ENCODE measurements at places on chromosomes 4 and X.

GRCh38 chr4:141121101-141121500, 12.2 kb downstream of the RNF150 start:
- DNase-seq, result no peak

GRCh38 chr4:165378745-165379677, at the start of gene CPE:
Gene CPE, plus strand, starts transcription at chr4:165379008. Its CDS starts 214 bp downstream, at chr4:165379222.
- peak; percentile 69 for DNase-seq

GRCh38 chr4:121455285-121455684, 74.5 kb upstream of the QRFPR start:
- no peak for DNase-seq

DNA sequence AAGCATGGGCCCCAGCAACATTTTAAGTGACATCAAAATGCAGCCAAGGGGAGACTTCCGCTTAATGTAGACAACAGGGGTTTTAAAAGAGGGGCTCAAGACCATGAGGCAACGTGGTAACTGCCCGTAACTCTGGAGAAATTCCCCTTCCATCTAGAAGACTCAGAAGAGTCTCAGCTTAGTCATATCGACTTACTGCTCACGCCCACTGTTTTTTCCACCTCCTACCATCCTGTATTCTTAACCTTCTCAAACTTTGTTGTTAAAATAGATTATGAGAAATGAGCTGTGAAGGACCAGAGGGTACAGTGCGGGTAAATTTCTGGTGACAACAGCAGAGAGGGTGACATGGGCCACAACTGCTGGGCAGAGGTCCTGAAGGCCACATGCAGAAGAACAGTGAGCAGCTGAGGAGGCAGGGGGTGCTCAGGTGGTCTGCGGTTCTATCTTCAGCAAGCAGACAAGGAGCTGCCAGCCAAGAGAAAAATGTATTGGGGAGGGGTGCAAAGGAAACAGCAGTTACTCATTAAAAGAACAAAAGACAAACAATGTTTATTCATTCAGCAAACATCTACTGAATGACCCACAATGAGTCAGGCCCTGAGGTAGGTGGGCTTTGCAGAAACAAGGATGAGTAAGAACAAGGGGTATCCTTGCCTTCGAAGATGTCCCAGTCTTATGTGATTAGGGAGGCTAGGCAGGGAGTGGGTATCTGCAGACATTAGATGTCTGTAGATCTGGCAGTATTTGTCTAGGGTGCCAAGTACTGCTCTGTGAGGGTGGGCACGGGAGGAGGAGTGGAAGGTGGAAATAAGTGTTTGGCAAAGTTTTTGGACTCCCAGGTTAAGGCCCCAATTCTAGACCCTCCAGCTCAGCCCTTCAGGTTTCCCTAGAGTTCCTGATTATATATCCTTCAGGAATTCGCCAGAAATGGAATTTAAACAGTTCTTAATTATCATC, 175.3 kb downstream of the TSPAN5 start:
- no peak for DNase-seq

- DNase-seq, result no peak
Measured at GRCh38 chr4:7171191-7171900, 21.0 kb upstream of the SORCS2 start.

- no peak for DNase-seq
Measured at GRCh38 chr4:7647600-7648543, 213.1 kb upstream of the PSAPL1 start.

DNA sequence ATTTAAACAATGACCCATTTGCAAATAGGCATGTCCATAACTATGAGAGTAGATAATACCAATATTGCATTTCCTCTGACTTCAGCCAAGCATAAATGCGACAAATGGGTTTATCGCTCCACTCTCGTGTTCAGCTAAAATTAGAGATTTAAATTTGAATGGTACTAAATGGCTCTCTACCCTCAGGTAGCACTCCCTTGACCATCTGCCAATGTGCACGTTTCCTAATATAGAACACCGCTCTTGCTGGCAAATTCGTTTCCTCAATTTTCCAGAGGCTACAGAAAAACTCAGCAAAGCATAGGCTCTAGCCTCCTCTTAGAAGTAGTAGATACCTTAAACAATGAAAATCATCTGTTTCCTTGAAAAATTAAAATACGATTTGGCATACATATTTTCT, 251.6 kb downstream of the ADGRA3 start:
- DNase-seq, result no peak

DNA sequence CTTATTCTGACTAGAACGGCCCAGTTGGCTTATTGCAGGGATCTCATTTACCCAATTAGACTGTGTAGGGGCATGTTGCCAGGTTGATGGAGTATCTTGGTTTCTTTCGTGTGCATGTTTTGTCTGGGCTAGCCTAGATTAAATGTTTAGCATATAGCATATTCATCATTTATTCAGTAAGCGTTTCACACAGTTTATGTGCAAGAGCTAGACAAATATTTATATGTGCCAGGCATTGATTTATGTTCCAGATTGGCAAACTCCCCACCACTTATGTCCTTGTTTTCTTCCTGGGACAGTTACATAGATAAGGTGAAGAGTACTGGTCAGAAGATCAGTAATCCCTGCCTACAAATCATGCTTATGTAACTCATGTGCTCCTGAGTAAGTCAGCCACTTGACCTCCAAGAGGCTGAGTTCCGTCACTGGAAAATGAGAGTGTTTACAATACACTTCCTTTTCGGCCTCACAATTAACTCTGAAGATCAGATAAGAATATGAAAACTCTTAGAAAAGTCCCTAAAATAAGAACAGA, 57.2 kb downstream of the RUFY3 start:
- DNase-seq, result no peak

DNA sequence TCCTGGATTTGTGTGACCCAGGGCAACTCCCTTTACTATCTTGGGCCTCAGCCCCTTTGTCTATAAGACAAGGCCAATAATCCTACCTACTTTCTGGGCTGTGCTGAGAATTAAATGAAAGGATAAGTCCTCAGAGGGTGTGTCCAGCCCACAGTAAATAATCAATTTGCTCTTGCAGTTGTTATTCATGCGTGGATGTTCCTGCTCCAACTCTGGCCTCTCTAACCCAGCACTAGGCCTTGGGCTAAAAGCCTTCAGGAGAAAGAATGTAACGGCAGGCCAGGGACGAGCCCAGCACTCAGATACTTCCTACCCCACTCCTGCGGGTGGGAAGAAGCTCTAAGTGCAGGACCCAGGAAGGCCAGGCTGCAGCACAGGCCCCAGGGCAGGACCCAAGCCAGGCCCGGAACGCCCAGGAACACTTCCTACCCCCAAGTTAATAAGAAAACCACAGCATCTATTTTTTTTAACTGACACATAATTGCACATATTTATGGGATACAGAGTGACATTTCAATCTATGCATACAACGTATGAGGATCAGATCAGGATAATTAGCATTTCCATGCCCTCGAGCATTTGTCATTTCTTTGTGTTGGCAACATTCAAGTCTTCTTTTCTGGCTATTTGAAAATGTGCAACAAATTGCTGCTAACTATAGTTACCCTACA, 179.6 kb upstream of the RBPJ start:
- DNase-seq, result no peak

DNA sequence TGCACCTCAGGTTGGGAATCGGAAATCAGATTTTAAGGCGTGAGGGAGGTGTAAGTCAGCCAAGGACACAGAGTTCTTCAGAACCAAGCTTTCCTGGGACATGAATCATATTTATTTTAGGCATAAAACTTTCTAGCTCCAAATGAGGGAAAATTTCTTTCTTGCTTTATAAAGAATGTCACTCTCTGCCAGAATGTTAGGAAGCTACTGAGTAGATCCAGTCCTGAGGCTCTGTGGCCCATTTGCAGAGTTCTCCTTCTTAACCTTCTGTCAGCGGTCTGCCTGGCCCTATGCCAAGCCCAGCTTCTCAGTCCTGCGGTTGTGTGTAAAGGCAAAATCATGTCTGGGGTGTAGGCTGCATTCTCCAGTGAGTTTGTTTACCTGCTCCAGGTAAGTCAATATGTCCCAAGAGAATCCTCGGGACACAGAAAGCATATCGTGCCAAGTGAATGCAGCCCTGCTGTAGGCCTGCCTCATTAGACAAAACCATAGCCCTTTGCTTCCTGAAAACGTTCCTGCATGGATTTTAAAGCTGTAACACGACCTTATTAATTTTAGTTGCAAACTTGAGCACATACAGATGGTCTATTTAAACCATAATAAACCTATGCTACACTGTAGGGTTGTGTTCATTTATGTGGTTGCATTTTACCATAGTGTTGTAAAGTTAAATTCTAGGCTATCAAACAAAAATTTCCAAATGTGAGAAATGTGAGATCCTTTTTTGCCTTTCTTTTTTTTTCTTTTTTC, 29.2 kb upstream of the CCNI start:
- DNase-seq, result no peak

DNA sequence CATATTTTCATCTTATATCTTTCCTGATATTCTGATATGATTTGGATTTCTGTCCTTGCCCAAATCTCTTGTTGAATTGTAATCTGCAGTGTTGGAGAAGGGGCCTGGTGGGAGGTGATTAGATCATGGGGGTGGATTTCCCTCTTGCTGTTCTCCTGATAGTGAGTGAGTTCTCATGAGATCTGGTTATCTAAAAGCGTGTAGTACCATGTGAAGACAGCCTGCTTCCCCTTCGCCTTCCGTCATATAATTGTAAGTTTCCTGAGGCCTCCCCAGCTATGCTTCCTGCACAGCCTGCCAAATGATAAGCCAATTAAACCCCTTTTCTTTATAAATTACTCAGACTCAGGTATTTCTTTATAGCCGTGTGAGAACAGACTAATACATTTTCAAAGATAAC, 77.2 kb downstream of the ANKRD50 start:
- no peak for DNase-seq

- no peak for DNase-seq
Measured at GRCh38 chr4:94411296-94411695, 40.4 kb upstream of the PDLIM5 start.

DNA sequence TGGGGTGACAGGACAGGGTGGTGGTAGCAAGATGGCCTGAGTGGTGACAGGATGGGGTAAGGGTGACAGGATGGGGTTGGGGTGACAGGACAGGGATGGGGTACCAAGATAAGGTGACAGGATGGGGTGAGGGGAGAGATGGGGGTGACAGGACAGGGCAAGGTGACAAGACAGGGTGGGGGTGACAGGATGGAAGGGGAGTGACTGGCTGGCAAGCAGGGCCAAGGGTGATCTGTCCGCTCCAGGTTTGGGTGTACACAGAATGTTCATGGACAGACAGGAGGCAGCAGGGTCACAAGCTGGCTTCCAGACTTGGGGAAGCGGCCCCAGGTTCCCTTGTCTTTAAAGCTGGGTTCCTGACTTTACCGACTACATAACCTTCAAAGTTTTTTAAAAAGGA, 23.3 kb downstream of the RNF212 start:
- DNase-seq, result no peak

- no peak for DNase-seq
Measured at GRCh38 chr4:113682730-113683537, 78.6 kb downstream of the CAMK2D start.

DNA sequence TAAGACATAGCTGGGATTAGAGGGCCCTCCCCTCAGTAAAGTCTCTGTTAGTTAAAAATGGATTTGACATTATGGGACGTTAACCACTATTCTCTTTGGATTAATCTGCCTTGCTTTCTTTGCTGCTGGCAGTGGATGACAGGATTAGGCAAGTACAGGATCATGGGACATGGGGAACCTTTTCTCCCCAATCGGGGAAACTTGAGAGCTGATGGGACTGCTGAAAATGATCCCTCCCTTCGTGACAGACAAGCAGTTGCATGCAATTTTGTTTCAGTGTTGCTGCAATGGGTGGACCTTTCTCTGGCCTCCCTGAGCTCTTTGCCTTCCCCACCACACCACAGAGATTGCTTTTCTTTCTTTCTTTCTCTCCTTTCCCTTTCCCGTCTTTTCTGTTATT, 120.2 kb upstream of the BANK1 start:
- DNase-seq, result no peak

- no peak for DNase-seq
Measured at GRCh38 chr4:141002323-141002805, 130.9 kb downstream of the RNF150 start.

DNA sequence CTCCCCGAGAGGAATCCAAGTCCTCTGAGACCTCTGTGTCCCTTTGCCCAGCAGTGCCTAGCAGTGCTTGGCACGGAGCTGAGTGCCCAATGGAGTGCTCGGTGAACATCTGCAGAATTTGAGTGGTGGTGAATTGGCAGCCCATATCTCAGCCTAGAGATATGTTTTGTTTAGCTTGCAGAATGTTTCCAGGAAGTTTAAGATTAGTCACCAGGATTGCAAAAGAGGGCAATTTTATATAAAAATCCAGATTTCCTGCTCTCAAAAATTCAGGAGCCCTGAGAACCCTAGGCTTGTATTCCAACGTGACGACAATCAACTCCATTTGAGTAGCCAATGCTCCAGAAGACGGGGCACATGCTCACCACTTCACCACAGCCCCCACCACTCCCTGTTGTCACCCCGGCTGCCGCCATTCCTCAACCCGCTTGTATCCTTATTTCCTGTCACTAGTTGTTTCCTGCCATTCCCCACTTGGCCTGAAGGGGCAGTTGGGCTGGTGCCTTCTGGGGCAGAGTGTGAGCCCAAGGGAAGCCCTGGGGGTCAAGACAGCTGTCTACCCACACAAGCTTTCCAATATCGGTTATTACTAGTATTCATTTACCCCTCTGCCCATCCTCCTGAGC, 116.9 kb downstream of the EFNB1 start:
- no peak for DNase-seq

DNA sequence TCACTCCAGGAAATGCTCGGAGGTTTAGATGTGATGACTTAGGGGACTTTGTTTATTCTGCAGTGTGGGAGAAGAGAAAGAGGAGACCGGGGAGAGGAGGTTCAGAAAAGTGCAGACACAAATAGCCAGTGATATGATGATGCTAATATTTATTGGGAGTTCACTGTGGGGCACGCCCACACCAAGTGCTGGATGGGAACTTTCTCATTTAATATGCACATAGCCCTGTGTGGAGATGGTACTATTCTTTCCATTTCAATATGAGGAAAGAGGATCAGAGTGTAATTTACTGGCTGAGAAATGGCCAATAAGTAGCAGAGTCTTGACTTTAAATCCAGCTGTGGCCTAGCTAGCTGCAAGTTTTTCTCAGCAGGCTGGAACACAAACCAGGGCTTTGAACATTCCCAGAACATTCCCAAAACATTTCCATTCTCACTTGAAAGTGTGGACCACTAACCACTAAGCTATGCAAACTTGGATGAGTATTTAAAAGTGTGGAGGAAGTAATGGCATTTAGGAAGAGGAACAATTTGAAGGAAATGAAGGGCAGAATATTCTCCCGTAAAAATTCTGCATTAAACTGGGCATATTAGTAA, 231.7 kb downstream of the HS3ST1 start:
- DNase-seq, result no peak

GRCh38 chr4:102807345-102807744, 20.0 kb downstream of the UBE2D3 start:
- DNase-seq, result no peak

GRCh38 chr4:8898419-8898818, 26.8 kb upstream of the HMX1 start:
- DNase-seq, result no peak

DNA sequence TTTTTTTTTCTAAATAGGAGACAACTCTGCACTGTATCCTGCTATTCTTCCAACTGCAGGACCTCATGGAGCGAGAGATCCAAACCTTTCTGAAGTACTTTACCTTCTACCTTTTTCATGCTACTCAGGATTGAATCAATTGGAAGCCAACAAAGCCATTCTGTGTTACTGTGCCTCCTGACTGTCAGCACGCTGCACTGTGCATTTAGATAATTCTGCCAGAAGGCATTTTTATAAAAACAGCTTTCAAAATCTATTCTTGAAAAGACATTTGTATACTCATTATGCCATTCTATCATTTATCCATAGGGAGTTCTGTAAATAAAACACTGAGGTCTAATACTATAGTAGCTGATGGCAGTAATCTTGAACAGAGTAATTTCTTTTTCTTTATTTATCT, 142.8 kb downstream of the SLIT2 start:
- DNase-seq, result no peak

- no peak for DNase-seq
Measured at GRCh38 chr4:154205471-154205870, 286.1 kb downstream of the DCHS2 start.
